ENCODE measurements at places on chromosomes 5 and 9.

- no peak for DNase-seq
Measured at GRCh38 chr5:150544611-150545219, 36.8 kb downstream of the NDST1 start.

- no peak for DNase-seq
Measured at GRCh38 chr5:127925916-127926315, 157.7 kb upstream of the SLC12A2 start.

DNA sequence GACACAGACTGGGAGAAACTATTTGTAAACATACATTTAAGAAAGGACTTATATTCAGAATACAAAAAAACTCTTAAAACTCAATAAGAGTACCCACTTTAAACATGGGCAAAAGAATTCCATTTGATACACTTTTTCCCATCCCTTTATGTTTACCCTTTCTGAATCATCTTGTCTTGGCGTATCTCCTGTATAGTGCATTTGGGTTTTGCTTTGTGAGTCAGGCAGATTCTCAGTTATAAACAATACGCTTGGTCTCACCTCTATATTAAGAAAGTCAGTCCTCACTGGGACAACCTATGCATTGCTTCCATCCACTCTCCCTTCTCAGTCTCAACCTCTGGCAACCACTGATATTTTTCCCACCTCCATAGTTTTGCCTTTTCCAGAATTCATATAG lies 27.3 kb upstream of the ADAMTS6 start:
- no peak for DNase-seq

DNA sequence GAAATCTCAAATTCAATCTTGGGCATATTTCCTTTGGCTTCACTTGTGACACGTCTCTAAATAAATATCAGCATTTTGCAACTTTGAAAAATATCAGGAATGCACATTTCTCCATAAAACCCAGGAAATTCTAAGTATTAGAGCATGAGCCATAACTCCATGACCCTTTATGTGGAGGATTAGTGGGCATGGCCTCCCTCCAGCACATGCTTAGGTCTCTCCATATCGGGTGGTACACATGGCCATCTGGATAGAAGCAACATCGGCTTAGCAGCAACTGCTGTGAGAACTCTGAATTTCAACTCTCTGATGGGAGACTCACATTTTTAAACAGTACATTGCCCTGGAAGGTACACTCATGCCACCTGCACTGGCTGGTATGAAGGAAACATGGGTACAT lies 73.7 kb upstream of the EGFLAM start:
- no peak for DNase-seq

- no peak for DNase-seq
Measured at GRCh38 chr5:169296419-169297143, 4.4 kb downstream of the SLIT3 start.

GRCh38 chr5:124678922-124679519 lies 67.4 kb downstream of the ZNF608 start:
- DNase-seq: no peak

DNA sequence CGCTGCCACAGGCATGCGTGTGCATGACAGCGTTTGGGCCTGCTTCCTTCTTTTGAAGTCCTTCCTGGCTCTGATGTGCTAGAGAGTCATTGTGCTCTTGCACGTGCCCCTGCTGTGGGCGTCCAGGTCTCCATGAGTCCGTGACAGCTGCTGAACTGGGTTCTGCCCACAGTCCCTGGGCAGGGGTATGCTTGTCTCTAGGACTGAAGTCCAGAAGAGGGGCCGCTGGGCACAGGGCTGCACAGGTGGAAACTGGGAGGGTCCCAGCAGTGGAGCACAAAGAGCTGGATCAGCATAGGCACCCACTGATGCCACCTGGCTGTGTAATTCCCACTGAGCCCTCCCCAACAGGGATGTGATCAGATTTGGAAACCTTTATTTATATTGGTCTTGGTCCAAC lies 169.4 kb downstream of the IRX2 start:
- DNase-seq: no peak

DNA sequence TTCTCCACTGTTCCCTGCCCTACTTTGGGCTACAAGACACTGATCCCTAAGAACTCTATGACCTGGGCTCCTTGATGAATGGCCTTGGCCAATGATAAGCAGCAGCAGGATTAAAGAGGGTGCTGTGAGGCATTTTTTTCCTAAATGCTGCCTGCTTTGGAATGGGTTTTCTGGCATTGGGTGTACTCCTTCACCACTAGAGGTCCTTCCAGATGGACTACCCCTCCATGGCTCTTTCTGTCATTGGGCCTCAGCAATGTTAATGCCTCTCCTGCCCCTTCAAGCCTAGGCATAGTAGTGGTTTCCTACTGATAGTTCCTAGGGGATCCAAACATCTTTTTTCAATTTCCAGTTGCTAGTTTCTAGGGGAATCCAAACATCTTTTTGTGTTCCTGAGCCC lies 319.3 kb upstream of the RPS23 start:
- no peak for DNase-seq

DNA sequence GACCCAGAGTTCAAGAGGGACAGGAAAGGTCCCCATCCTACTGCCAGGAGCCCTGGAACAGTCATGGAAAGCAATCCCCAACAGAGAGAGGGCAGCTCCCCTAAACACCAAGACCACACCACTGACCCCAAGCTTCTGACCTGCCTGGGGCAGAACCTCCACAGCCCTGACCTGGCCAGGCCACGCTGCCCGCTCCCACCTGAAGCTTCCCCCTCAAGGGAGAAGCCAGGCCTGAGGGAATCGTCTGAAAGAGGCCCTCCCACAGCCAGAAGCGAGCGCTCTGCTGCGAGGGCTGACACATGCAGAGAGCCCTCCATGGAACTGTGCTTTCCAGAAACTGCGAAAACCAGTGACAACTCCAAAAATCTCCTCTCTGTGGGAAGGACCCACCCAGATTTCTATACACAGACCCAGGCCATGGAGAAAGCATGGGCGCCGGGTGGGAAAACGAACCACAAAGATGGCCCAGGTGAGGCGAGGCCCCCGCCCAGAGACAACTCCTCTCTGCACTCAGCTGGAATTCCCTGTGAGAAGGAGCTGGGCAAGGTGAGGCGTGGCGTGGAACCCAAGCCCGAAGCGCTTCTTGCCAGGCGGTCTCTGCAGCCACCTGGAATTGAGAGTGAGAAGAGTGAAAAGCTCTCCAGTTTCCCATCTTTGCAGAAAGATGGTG lies 31.6 kb downstream of the CD180 start:
- DNase-seq: no peak

DNA sequence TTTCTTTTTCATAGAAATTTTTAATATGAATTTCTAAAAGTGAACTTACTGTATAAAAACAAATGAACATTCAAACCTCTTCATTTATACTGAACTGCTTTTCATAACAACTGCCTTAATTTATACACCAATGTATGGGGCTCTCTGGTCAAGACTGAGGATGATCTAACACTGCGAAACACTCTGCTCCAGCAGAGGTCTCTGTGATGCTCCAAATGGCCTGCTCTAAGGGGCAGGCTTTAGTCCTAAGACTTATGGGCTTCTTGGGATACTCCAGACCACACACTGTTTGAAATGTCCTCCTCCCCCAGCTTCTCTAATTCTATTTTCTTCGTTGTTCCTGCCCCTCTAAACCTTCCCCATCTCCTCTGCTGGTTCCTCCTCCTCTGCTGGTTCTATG lies 58.5 kb downstream of the LIFR start:
- no peak for DNase-seq

- DNase-seq: no peak
Measured at GRCh38 chr5:158153508-158153907, 294.6 kb upstream of the CLINT1 start.

DNA sequence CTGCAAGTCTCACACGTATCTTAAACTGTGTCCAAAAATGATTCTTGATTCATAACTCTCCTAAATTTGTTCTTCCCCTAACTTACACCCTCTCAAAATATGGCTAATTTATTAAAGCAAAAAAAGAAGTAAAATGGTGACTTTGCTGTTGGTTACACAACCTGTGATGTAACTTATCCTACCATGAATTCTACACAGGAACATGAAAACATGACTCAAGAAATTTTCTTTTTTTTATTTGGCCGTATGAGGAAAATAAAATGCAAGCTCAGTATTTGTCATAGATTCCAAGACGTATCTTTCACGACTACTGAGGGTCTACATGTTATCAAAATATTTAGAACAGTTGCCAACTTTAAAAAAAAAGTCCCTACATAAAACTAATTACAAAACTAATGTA lies 9.2 kb downstream of the LIFR start:
- no peak for DNase-seq

DNA sequence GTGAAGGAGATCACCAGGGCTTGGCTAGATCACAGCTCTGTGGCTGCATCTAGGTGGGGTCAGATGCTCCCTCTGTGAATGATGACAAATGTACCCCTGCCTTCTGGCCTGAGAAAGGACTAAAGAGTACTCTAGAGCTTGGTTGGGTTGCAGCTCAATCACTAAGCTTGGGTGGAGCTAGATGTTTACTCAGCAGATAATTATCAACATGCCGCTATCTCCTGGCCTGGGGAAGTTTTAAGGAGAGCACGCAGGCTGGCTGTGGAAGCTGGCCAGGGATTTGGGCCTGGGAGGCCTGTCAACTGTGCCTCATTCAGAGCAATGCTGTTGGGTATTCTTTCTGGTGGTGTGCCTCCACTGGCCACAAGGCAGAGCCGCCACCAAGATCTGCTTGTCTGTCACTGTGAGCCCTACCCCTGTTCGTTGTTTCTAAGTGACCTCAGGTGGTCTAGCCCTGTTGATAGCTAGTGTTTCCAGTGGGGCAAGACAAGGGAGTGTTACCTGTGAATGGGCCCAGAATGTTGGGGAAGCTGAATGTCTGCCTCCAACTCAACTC lies 181.7 kb downstream of the ADGRV1 start:
- DNase-seq: no peak

DNA sequence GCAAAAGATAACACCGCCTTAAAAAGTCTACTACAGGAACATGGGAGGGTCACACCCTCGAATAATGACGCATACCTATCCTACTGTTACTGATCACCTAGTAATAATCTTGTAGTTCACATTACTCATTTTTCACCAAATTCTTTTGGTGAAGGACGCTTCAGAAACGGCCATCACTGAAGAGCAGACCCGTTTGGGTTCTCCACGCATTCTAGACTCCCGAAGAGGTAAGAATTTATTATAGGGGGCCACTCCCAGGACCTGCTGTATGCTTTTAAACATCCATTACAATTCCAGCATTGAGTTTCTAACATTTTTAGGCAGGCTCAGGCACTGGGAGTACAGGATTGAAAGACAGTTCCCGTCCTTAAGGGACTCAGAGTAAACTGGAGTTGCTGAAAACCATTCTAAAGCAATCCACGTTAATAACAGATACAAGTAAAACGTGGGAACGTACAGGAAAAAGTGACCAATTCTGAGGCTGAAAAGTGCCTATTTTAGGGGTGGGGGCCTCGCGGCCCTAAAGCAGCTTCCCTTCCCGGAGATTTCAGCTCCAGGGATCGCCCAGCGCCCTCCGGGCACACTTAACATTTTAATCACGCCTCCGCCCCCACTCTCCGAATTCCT lies at the start of gene FER:
FER (plus strand) TSS at position 124 of the 627 bp plus-strand sequence. CDS start 50,286 bp downstream, outside the sequence.
- DNase-seq: peak; percentile 61

All from HS-5 (cell line).